Lower lobe of right lung (tissue), 2 donors: ENCODE measurements at places on chromosomes 3 and 15. TPM values are rescaled to one million over a fixed set of nuclear protein-coding genes. Genes with fewer than 3 reads are reported as not detected.

- no peak for DNase-seq
Observed at GRCh38 chr15:26729030-26729429, 43.8 kb downstream of the GABRB3 start.

DNA sequence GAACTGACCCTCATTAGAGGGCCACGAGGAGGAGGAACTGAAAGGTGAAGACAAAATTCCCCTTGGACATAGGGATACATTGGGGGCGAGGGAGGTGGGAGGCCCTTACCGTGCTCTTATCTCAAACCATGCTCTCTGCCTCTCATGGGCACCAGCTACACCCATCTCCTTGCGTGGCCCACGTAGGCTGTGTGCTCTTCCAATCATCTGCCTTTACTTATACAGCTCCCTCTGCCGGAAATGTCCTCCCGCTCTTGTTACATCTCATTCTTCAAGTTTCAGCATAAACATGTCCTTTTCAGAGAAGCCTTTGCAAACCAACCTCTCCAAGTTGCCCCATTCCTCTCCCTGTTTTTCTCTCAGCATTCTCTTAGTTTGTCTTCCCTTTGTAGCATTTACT is 307.8 kb upstream of the PROK2 start:
- DNase-seq: no peak

- DNase-seq: no peak
Observed at GRCh38 chr3:177060492-177060891, 136.8 kb downstream of the TBL1XR1 start.

DNA sequence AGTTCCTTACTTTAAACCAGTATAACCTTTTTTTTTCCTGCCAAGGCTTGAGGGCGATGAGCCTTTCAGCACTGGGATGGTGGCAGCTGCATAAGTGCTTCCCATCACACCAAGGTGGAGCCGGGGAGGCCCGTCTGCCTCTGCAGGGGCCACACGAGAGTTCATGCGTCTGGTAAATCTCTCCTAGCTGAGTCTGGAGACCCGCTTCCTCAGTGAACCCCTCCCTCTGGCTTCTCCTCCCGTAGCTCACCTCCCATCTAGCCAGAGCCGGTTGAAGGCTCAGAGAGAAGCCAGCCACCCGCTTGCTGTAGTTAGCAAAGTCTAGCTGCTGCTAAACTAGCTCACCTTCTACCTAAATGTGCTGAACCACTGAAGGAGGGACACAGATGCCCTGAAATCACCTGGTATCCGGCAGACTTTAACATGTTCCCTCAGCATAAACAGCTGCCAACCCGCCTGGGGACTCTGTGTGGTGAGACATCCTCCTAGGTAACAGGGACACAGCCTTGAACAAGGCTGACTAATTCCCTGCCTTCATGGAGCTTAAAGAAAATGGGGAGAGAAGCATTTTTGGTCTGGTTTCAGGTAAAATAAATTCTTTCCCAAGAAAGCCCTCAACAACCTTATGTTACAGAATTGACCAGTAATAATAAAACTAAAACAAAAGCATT is 42.9 kb downstream of the RLBP1 start:
- no peak for DNase-seq

The SLC35G2 gene
- 5.7 TPM for total RNA-seq

The CCDC191 gene
- total RNA-seq: 6.4 TPM
